Panc1 (cell line): ENCODE measurements at places on chromosomes 5 and 9. TPM values are rescaled to one million over a fixed set of nuclear protein-coding genes. Genes with fewer than 3 reads are reported as not detected.

DNA sequence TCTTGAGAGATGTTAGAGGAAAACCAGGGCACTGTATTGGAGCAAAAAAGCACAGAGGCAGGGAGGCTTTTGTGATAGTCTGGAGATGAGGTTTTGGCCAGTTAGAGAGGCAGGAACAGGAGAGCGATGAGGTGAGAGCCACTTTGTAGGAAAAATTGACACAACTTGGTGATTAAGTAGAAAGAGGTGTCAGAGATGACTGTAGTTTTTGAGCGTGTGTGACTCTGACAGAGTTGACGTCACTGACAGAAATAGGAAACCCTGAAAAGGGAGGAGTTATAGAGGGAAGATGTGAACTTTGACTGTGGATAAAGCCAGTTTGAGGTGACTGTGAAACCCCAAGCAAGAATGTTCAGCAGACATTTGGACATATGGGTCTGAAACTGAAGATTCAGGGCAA is 15.7 kb downstream of the NFX1 start:
- DNase-seq = no peak

GRCh38 chr9:36029765-36030528 is 6.8 kb upstream of the RECK start:
- peak; percentile 25 for DNase-seq

- no peak for DNase-seq
Measured at GRCh38 chr5:138647261-138647788, 72.1 kb upstream of the HSPA9 start.

DNA sequence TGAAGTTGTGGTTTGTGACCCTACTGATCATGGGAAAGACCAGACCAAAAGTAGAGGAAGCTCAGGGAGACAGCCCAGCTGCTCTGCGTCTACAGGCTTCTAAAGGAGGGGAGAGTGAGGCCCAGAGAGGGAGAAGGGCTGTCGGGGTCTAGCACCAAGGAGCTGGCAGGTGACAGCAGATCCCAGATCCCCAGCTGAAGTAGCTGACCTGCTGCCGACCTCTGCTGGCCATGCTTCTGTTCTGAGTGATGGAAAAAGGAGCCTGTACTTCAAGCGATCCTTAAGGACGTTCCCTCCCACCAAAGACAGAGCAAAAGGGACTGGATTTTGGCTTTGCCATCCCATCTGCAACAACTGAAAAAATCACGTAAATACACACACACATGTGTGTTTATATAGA is 22.7 kb upstream of the QSOX2 start:
- DNase-seq = no peak

- DNase-seq = no peak
Measured at GRCh38 chr5:123810746-123811340, 298.9 kb downstream of the CSNK1G3 start.

DNA sequence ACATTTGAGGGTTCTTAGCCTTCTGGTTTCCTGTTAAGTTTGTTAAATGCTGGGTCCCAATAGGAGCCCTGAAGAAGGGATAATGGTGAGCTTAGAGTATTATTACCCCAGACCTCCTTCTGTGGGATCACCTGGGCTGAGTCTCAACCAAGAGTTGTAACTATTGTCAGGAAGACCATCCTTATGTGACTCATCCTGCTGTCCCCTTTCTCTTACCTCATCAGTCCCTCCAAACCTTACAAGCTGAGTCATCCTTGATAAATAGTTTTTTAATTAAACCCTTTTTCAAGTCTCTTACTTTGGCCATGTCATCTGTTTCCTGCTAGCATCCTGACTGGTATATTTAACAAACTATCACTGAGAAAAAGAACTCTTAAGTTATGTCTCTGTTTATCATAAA is 502.8 kb downstream of the LRRC70 start:
- no peak for DNase-seq

DNA sequence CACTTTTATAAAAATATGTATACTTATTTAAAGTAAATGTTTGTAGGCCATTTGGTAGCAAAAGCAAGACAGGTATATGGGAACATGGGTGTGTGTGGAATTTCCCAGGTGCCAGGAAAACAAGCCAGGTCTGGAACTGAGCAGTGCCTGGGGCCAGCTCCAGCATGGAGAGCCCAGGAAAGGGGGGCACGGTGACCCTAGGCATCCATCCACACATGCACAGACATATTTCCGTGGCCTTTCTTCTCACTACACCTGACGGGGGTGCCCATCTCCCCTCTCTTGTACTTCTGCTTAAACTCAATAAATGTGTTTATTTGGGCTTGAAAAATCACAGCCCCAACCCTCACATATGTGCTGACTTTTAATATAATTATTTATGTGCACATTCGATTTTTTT is 31.2 kb upstream of the CXCL14 start:
- no peak for DNase-seq

The SLC46A2 gene
- total RNA-seq = not detected

The CARD9 gene
- total RNA-seq = 1.7 TPM

- no peak for DNase-seq
Measured at GRCh38 chr5:75660678-75661465, 49.6 kb downstream of the ANKDD1B start.

DNA sequence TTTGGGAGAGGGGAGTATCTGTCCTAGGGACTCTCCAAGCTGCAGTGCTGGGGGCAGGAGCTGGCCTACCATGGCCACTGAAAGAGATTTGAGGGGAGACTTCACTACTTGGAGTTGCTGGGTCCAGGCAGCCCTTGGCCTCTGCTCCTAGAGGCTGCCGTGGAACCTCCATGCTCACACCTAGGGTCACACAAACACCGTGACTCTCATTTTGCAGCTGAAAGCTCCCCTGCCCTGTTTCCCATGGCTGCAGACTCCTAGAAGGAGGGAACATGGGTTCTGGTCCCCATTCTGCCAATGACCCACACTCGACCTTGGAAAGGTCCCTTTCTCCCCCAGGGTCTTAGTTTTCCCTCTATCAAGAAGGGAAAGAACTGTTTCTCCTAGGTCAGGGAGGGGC is 147.1 kb upstream of the PPP1R26 start:
- no peak for DNase-seq

- no peak for DNase-seq
Measured at GRCh38 chr9:76629205-76629990, 134.8 kb upstream of the PCA3 start.

The LHX3 gene
- 0.13 TPM for total RNA-seq

The DND1 gene
- 1.8 TPM for total RNA-seq

GRCh38 chr5:57004800-57005199 is 52.9 kb upstream of the MIER3 start:
- DNase-seq = no peak

DNA sequence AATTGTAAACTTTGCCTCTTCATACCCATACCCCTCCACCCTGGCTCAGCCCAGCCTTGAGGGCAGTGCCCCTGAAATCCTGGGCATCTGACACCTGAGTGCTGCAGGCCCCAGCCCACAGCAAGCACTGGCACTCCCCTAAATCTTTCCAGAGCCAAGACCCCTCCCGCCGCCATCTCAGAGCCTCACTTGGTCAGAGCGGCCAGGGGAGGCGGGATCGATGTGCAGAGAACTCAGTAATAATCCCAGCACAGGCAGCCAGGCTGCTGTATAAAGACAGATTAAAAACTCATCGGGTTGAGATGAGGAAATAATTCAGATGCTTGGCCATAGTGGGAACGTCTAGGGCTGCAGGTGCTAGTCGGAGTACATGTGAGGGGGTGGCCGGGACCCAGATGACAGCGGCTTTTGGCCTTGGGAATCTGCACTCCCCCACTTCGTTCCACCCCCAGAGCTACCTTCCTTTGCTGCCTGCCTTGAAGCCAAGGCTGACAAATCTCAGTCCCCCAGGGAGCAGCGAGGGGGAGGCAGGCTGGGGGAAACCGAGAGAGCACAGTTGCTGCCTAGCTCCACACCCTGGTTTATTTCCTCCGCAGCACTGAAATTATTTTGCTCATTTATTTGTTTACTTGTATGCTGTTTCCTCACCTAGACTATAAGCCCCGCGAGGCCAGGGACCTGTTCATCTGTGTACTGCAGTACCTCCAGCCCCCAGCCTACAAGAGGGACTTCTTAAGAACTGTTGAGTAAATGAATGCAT is 19.5 kb upstream of the ARAP3 start:
- DNase-seq = no peak

DNA sequence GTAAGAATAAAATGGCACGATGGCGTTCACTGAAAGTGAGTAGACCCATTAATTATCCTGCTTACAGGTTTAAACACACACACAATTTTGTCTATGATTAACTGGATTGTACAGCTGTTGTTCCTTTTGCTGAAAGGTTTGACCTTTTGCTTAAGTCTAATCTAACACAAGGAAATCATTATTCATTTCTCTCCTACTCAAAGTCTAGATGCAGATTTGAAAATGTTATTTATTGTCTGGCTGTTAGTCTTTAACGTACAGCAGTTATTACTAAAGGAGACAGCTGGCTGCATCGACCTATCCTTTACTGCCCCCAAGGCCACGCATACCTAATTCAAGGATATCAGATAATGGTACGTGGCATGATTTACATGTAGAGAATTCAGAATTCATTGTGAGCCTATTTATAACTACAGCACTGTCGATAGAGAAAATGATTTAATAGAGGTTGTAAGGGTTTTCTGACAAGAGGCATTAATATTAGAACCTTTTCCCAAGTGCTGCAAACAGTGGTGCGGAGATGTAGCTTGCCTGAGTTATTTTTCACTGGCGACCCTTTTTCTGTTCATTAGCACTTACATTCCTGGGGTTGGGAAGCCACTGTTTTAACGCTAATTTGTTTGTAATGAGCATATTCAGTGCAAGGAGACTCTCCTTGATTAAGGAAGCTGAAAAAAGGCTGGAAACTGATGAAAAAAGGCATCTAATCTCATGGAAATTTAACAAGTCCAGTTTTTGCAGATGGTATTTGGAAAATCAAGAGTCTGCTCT is 368.4 kb upstream of the GRAMD2B start:
- no peak for DNase-seq

DNA sequence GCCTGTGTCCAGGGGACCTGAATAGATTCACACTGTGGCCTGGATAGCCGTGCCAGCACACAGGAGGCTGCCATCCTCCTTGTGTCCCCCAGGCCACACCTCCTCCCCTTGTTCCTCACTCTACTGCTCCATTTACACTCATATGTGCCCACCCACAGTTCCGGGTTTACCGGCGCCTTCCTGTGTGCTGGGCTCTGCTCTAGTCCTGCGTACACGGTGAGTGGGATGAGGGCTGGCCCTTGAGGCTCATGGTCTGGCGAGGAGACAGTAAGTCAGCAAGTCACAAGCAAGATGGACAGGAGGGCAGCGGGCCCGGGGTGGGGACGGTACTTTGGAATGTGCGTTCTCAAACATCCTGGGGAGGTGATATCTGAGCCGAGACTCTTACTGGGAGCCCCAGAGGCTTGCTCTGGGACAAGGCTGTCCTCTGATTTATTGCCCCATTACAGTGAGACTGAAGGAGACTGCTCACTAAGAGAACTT is 32.4 kb upstream of the NXNL2 start:
- DNase-seq = no peak

DNA sequence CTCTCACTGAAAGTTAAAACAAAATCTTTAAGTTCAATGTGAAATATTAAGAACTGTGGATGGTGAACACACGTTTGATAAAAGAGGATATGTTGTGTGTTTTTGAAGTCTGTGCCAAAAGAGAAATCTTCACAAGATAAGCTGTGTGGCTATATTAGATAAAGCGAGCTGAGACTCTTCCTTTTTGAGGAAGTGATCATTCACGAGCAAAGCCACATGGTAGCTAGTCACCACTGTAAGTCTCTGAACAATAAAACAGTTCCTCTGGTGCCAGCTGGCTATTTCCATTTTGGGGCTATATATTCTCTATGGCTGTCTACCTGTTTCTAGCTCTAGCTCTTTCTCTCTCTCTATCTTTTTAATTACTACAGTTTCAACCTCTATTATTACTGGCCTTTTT is 1849.2 kb upstream of the C9orf72 start:
- DNase-seq = no peak

- no peak for DNase-seq
Measured at GRCh38 chr5:146818822-146819221, 59.7 kb downstream of the PPP2R2B start.

- DNase-seq = no peak
Measured at GRCh38 chr9:114382699-114383520, 4.9 kb downstream of the AKNA start.

DNA sequence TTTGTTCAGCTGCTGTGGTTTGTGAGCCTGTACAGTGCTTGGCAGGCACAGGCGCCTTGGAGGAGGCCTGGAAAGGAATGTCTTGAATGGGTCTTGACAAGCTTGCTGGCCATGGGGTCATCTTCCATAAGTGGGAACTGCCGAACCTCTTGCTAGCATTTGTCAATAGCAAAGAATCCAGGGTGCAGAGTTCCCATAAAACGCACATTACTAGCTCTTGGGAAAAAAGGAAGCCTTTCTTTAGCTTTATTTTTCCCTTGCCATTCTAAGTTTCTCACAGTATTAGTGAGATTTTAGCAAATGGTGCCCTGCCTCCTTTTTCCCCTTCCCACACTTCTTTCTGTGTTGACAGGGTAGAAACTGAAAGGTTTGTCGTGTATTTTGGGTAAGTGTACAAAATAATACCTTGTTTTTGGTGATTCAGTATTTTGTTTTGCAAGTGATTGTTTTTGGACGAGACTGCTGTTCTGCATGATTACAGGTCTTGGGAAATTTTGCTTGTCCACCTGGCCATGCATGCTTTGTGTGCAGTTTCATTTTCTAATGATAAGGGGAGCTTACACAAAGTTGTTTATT is 82.0 kb downstream of the ADGRV1 start:
- DNase-seq = no peak
